Mucosa of gallbladder (tissue), 1 donor: ENCODE measurements at places on chromosomes 7 and 10. TPM values are rescaled to one million over a fixed set of nuclear protein-coding genes. Genes with fewer than 3 reads are reported as not detected.

DNA sequence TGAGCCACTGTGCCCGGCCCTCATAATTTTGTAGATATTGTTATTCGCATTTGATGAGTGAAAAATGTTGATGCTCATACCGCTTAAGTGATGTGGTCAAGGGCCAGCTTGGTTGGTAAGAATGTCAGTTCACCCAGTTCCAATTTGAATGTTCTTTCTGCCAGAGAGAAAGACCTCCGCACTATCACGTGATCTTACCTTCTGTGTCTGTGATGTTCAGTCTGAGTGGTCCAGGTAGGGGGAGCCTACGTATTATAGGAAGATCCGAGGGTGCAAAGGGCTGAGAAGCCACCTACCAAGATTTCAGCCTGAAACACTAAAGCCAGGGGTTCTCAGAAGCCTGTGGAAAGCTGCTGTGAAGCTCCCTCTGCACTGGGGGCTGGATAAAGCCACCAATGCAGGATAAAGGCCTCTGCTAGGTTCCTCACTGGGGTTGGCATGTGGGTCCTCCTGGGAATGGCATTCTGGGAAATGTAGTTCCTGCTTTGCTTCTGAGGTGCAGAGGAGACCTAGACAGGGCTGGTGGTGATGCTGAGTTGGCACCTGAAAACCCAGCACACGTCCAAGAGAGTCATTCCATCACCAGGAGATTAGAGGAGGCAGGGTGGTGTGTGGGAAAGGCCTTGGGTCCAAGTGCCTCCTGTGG, 64.7 kb upstream of the AOAH start:
- DNase-seq, result no peak

GRCh38 chr7:66279912-66280311, 74.8 kb downstream of the TPST1 start:
- DNase-seq, result no peak

GRCh38 chr7:119842337-119842736, 430.6 kb upstream of the KCND2 start:
- no peak for DNase-seq

Gene MAPK8
- total RNA-seq, result 40.0 TPM
